ENCODE measurements at places on chromosomes 13 and 19.
A peak's percentile ranks its signal among the peaks of the same experiment; 100 is the strongest.

DNA sequence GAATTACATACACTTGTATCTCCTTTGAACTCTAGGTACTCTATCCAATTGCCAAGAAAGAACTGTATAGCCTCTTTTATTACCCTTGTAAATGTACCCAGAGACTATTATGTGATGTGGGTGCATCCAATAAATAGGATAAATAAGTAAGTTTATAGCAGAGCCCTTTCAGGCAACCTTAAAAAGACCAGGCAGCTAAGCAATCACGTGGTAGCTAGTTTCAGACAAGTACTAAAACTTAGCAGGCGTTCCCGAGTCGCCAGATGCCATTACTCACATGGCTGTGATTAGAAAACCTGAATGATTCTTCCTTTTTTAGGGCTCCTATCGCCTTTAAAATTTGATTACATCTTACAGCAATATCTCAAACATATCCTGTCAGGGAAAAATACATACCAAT lies 1303.0 kb downstream of the EFNB2 start:
- no peak for DNase-seq

DNA sequence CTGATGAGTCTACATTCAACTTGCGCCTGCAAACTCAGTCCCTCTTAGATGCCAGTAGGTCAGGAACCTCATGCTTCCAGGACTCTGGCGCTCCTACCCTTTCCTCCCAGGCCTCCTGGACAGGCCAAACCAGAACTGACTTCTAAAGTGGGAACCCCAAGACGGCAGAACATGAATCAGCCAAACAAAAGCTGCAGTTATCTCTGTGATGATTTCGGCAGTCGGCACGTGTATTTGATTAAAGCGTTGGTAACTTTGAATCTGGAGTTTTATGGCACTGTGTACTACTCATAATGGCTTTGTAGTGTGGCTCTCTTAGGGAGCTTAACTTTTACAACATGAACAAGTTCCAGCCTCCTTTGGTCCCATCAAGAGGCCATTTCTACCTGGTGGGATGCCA lies 13.7 kb downstream of the ACTN4 start:
- no peak for DNase-seq

GRCh38 chr19:6248844-6249243 lies 30.9 kb downstream of the MLLT1 start:
- no peak for DNase-seq

DNA sequence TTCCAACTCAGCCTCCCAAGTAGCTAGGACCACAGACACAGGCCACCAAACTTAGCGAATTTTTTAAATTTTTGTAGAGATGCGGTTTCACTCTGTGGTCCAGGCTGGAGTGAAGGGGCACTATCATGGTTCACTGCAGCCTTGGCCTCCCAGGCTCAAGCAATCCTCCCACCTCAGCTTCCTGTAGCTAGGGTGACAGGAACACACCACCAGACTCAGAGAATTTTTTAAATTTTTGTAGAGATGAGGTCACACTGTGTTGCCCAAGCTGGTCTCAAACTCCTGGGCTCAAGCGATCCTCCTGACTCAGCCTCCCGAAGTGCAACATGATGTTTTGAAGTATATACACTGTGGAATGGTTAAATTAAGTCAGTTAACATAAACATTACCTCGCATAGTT lies 263.6 kb downstream of the OXGR1 start:
- no peak for DNase-seq

GRCh38 chr13:94317063-94317491 lies 162.4 kb downstream of the DCT start:
- no peak for DNase-seq

- DNase-seq, result peak; percentile 5
These were observed 1.1 kb downstream of the ZFP30 start for GRCh38 chr19:37654118-37654517.

DNA sequence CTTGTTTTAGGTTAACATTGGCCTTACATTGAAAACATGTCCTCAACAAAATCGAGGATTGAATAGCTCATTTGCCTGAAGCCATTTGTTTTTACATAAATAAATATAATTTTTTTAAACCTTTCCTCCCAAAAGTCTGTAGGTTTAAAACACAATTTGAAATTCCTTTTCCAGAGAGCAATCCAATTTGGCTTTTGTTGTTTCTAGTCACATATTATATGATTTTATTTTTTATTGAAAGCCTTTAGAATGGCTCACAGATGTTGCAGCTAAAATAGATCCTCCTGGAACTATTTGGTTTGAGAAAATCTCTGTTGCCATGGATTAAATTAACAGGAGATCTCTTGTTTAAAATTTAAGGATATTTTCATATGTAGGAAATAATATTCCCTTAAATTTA lies 512.6 kb downstream of the KLF5 start:
- DNase-seq, result no peak

GRCh38 chr19:3981736-3982681 lies 3.3 kb downstream of the EEF2 start:
- no peak for DNase-seq

DNA sequence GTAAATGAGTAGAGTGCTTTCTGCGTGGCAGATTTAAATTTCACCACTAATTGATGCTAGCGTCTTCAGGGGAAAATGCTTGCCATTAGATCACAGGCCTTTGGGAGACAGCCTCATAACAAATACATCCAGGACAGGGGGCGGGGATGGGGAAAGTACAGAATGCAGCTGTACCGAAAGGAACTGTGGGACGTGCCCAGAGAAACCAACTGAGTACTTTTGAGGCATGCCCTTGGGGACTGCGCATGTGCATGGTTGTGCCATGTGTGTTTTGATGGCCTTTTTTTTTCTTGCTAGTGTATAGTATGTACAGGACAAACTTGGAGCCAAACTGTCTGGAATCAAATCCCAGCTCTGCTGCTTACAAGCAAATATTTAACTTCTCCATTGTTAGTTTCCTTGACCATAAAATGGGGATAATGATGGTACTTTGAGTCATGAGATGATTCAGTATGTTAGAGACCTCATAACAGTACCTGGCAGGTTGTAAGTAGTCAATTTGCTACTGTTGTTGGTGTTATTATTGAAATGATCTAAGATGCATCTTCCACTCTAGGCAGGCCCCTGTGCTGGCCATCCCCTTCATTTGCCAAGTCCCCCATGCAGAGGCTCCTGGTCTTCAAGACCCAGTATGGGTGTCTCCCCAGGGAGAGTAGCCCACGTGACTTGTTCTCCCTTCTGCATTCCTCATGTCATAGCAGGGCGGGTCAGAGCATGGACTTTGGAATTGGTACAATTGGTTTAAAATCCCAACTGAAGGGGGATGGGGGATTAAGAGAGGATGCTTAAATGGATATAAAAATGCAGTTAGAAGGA lies 68.3 kb upstream of the NPAS1 start:
- DNase-seq, result peak; percentile 42

GRCh38 chr13:106987427-106987785 lies 419.5 kb upstream of the ARGLU1 start:
- no peak for DNase-seq

DNA sequence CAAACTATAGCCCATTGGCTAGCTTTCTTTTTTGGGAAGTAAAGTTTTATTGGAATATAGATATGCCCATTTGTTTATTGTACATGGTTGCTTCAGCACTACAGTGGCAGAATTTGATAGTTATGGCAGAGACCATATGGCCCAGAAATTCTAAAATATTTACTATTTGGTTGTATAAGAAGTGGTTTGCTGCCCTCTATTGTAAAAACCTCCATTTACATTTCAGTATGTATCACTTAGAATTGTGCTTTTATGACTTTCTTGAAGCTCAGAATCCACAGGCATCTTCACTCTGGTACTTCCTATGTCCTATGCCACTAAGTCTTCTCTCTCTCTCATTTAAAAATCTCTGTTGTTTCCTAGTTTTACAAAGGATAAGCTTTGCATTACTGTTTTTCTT lies 37.7 kb downstream of the DLEU7 start:
- peak; percentile 29 for DNase-seq

- peak; percentile 82 for DNase-seq
These were observed 12.5 kb downstream of the FEM1A start for GRCh38 chr19:4803736-4804695.

- no peak for DNase-seq
These were observed 38.2 kb upstream of the IGSF23 start for GRCh38 chr19:44575116-44575700.

DNA sequence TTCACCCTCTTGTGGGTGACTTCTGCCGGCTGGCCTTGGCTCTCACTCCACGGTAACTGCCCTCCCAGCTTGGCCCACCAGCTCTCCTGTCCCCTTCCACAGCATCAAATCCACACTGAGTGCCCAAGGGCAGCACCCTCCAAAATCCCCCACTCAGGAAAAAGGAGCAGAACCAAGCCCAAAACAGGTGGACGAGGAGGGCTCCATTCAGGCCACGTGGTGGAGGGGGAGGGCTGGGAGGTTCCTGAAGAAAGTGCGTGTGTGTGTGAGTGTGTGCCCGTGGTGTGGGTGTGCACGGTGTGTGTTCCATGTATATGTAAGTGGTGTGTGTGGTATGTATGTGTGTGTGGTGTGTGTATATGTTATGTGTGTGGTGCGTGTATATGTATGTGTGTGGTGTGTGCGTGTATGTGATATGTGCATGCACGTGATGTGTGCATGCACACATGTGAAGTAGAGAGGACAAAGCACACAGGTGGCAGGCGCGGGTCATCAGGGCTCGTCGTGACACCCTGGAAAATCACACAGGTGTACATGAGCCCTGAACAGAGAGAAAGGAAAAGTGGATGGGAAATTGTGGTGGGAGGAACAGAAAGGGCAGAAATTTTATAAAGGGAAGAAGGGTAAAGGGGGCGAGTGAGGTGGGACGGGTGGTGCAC lies 76.9 kb downstream of the COL4A1 start:
- no peak for DNase-seq
